Bronchial smooth muscle cell (primary cell): ENCODE measurements at places on chromosomes 6 and 20. TPM values are rescaled to one million over a fixed set of nuclear protein-coding genes. Genes with fewer than 3 reads are reported as not detected.

Gene FAM209B
- total RNA-seq, result 0.34 TPM in 1 of 2 replicates, not detected in the other

Gene BMP2
- total RNA-seq, result 0.86 and 2.2 TPM in 2 replicates

Gene CGA
- 0.16 TPM in 1 of 2 replicates, not detected in the other for total RNA-seq

Gene RAET1L
- total RNA-seq, result not detected in 2 replicates

Gene WFDC10B
- 0.26 TPM in 1 of 2 replicates, not detected in the other for total RNA-seq

Gene PPP1R3G
- total RNA-seq, result 1.3 and 3.8 TPM in 2 replicates

Gene CTCFL
- not detected in 2 replicates for total RNA-seq

Gene GINS1
- 0.52 and 1.6 TPM in 2 replicates for total RNA-seq

Gene ETV7
- 0.47 and 1.1 TPM in 2 replicates for total RNA-seq

Gene IMPG1
- not detected in 2 replicates for total RNA-seq

Gene F13A1
- not detected in 2 replicates for total RNA-seq

Gene RIPPLY2
- not detected in 2 replicates for total RNA-seq

Gene DAAM2
- total RNA-seq, result 2.3 and 4.7 TPM in 2 replicates

Gene TAGAP
- not detected in 2 replicates for total RNA-seq

Gene SLC22A23
- 4.4 and 4.9 TPM in 2 replicates for total RNA-seq

Gene RBM24
- 0.16 and 1.4 TPM in 2 replicates for total RNA-seq

Gene SLC2A10
- total RNA-seq, result 40.6 and 42.4 TPM in 2 replicates

Gene PDRG1
- 3.9 TPM in 2 replicates for total RNA-seq

Gene PXDC1
- 22.2 and 24.9 TPM in 2 replicates for total RNA-seq

Gene NRSN1
- under 0.01 TPM in 1 of 2 replicates, not detected in the other for total RNA-seq

Gene TPD52L1
- 7.4 TPM in 2 replicates for total RNA-seq

Gene HLA-DPA1
- total RNA-seq, result 2.4 TPM in 1 of 2 replicates, not detected in the other

Gene LY6G6C
- not detected in 2 replicates for total RNA-seq

Gene LTB
- total RNA-seq, result not detected in 2 replicates

Gene BMP7
- total RNA-seq, result not detected in 2 replicates

Gene MUCL3
- not detected in 2 replicates for total RNA-seq

Gene HIVEP1
- 6.0 and 6.4 TPM in 2 replicates for total RNA-seq

Gene GSTA3
- total RNA-seq, result 0.17 TPM in 1 of 2 replicates, not detected in the other

Gene ASIP
- total RNA-seq, result not detected in 2 replicates

Gene PSORS1C2
- total RNA-seq, result not detected in 2 replicates

Gene POFUT1
- total RNA-seq, result 23.4 and 23.6 TPM in 2 replicates

Gene LRP11
- total RNA-seq, result 62.1 and 76.1 TPM in 2 replicates

Gene FAXC
- total RNA-seq, result 0.16 and 0.26 TPM in 2 replicates

Gene RPL10A
- total RNA-seq, result 1,998 and 2,423 TPM in 2 replicates

Gene RFX6
- not detected in 2 replicates for total RNA-seq

Gene TFAP2C
- not detected in 2 replicates for total RNA-seq

Gene TULP1
- not detected in 2 replicates for total RNA-seq

Gene GJA1
- 91.7 and 120 TPM in 2 replicates for total RNA-seq

Gene GJA10
- total RNA-seq, result not detected in 2 replicates

Gene RNF182
- 0.32 and 0.34 TPM in 2 replicates for total RNA-seq

Gene ESR1
- 0.63 and 0.77 TPM in 2 replicates for total RNA-seq

Gene CLDN20
- total RNA-seq, result not detected in 2 replicates

Gene CHRNA4
- not detected in 2 replicates for total RNA-seq

Gene SIGLEC1
- not detected in 2 replicates for total RNA-seq

Gene RSPH9
- total RNA-seq, result 0.95 and 1.7 TPM in 2 replicates

Gene PRR18
- under 0.01 TPM in 1 of 2 replicates, not detected in the other for total RNA-seq

Gene PRPF6
- 65.7 and 90.4 TPM in 2 replicates for total RNA-seq

Gene HTR1E
- not detected in 2 replicates for total RNA-seq

Gene MCCD1
- total RNA-seq, result not detected in 2 replicates

Gene CDYL
- 14.3 and 14.9 TPM in 2 replicates for total RNA-seq

Gene B4GALT5
- total RNA-seq, result 10.2 and 15.0 TPM in 2 replicates

Gene IER3
- 15.0 and 16.7 TPM in 2 replicates for total RNA-seq

Gene L3MBTL3
- total RNA-seq, result 12.3 and 12.4 TPM in 2 replicates

Gene SLC12A5
- total RNA-seq, result under 0.01 TPM in 2 replicates

Gene NTSR1
- under 0.01 and 0.32 TPM in 2 replicates for total RNA-seq

Gene RNF144B
- total RNA-seq, result 0.79 and 1.0 TPM in 2 replicates

Gene DDX43
- total RNA-seq, result 0.32 TPM in 1 of 2 replicates, not detected in the other
